Activated CD4-positive, alpha-beta T cell treated with anti-CD3 and anti-CD28 coated beads, Interleukin-2, amount 10 ng/mL, durations not matched to agents 7 days and 5 days (primary cell): ENCODE measurements at places on chromosomes 1 and 21. TPM values are rescaled to one million over a fixed set of nuclear protein-coding genes. Genes with fewer than 3 reads are reported as not detected.
A peak's percentile ranks its signal among the peaks of the same experiment; 100 is the strongest.

The CHIA gene
- total RNA-seq: not detected

The FAM229A gene
- 8.5 TPM for total RNA-seq

The FMO2 gene
- not detected for total RNA-seq

The LYPLAL1 gene
- total RNA-seq: 16.0 TPM

The DCST1 gene
- not detected for total RNA-seq

The LIPI gene
- not detected for total RNA-seq

The CD53 gene
- total RNA-seq: 530 TPM

The DPYD gene
- total RNA-seq: 62.9 TPM

- H3K36me3 ChIP-seq: no peaks in the 10 kb centered on the region
- no peaks in the 10 kb centered on the region for H3K27me3 ChIP-seq
- no peak for DNase-seq
- no peak overlapping the region for H3K27ac ChIP-seq
- H3K4me1 ChIP-seq: no peaks in the 10 kb centered on the region
- H3K4me3 ChIP-seq: no peak overlapping the region
These were observed 84.3 kb downstream of the PGM1 start for GRCh38 chr1:63677497-63677896.

- H3K27ac ChIP-seq: peak overlapping the region; percentile 88
- no peaks in the 10 kb centered on the region for H3K27me3 ChIP-seq
- H3K36me3 ChIP-seq: peaks cover 49% of the 10 kb centered on the region
- peaks cover 36% of the 10 kb centered on the region for H3K4me1 ChIP-seq
- peak overlapping the region; percentile 95 for H3K4me3 ChIP-seq
These were observed 2.2 kb downstream of the ZNF436 start for GRCh38 chr1:23367451-23367790.

GRCh38 chr1:43839056-43839455 is 94.5 kb upstream of the ARTN start:
- no peaks in the 10 kb centered on the region for H3K27me3 ChIP-seq
- DNase-seq: no peak
- H3K4me3 ChIP-seq: no peak overlapping the region
- H3K27ac ChIP-seq: no peak overlapping the region

- peaks cover 38% of the 10 kb centered on the region for H3K4me1 ChIP-seq
- no peak for DNase-seq
- no peak overlapping the region for H3K4me3 ChIP-seq
These were observed 8.3 kb downstream of the RHOC start for GRCh38 chr1:112698366-112699310.

- no peaks in the 10 kb centered on the region for H3K27me3 ChIP-seq
- H3K4me1 ChIP-seq: no peaks in the 10 kb centered on the region
- H3K4me3 ChIP-seq: no peak overlapping the region
- no peak overlapping the region for H3K27ac ChIP-seq
- DNase-seq: no peak
- no peaks in the 10 kb centered on the region for H3K36me3 ChIP-seq
These were observed 824.3 kb upstream of the PRMT6 start for GRCh38 chr1:106232128-106232527.

GRCh38 chr1:37716321-37716720 is 24.0 kb downstream of the CDCA8 start:
- H3K27ac ChIP-seq: no peak overlapping the region
- no peaks in the 10 kb centered on the region for H3K27me3 ChIP-seq
- H3K4me1 ChIP-seq: no peaks in the 10 kb centered on the region
- H3K36me3 ChIP-seq: peaks cover 3% of the 10 kb centered on the region
- no peak for DNase-seq
- no peak overlapping the region for H3K4me3 ChIP-seq

DNA sequence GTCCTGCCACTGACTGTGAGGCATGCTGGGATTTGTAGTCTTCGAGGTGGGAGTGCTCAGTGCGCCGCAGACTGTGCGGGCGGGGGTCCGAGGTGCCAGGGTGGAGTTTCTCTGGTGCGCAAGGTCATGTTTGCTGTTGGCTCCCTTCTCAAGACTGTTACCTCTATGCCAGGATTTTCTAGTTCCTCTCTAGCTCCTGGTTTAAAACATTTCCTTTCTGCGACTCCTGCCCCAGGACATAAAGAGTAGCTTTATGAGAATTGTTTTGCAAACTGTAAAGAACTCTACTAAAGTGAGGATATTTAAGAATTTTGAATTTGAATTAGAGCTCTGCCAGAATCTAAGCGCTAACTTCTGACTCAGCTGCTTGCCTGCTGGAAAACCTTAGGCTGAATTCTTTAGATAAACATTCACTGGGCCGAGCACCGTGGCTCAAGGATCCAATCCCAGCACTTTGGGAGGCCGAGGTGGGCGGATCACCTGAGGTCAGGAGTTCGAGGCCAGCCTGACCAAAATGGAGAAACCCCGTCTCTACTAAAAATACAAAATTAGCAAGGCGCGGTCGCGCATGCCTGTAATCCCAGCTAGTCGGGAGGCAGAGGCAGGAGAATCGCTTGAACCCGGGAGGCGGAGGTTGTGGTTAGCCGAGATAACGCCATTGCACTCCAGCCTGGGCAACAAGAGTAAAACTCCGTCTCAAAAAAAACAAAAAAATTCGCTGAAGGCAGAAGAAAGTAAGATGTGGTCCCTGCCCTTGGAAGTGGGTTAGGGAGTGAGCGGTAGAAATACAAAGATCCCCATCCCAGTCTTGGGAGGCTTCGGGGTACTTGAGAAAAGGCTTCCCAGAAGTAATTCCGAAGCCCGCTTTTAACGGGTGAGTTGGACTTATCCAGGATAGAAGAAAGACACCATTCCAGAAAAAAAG is 992 bp upstream of the USP48 start:
- H3K4me3 ChIP-seq: peak overlapping the region; percentile 94
- peaks cover 25% of the 10 kb centered on the region for H3K4me1 ChIP-seq
- peak overlapping the region; percentile 100 for H3K27ac ChIP-seq
- H3K27me3 ChIP-seq: peaks cover 10% of the 10 kb centered on the region
- H3K36me3 ChIP-seq: peaks cover 18% of the 10 kb centered on the region
- DNase-seq: no peak

- no peak overlapping the region for H3K27ac ChIP-seq
- DNase-seq: no peak
- no peaks in the 10 kb centered on the region for H3K36me3 ChIP-seq
- peaks cover 10% of the 10 kb centered on the region for H3K4me1 ChIP-seq
- peaks cover 20% of the 10 kb centered on the region for H3K27me3 ChIP-seq
- H3K4me3 ChIP-seq: no peak overlapping the region
These were observed 17.6 kb upstream of the ARF1 start for GRCh38 chr1:228064741-228065542.

DNA sequence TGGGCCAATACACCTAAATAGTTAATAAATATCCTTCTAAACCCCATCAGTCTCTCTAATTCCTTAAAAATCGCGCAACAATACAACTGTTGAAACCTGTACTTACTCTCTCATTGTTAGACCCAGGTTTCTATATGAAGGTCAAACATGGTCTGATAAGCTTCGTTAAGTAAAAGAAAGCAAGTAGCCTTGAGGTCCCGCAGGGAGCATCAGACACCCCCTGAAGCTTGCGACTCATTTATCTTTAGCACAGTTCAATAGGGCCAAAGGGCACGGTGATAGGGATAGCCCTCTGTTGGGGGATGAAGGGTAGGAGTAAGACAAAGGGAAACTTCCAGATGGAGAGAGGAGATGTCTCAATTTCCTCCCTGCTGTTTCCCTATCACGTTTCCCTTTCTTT is 27.3 kb upstream of the THEM4 start:
- DNase-seq: no peak
- H3K4me3 ChIP-seq: no peak overlapping the region
- H3K4me1 ChIP-seq: peaks cover 8% of the 10 kb centered on the region
- H3K36me3 ChIP-seq: no peaks in the 10 kb centered on the region
- H3K27me3 ChIP-seq: peaks cover 4% of the 10 kb centered on the region

- no peak for DNase-seq
- H3K4me3 ChIP-seq: no peak overlapping the region
- no peaks in the 10 kb centered on the region for H3K4me1 ChIP-seq
- H3K36me3 ChIP-seq: no peaks in the 10 kb centered on the region
- H3K27ac ChIP-seq: no peak overlapping the region
These were observed 97.3 kb upstream of the PAXBP1 start for GRCh38 chr21:32868631-32869454.

DNA sequence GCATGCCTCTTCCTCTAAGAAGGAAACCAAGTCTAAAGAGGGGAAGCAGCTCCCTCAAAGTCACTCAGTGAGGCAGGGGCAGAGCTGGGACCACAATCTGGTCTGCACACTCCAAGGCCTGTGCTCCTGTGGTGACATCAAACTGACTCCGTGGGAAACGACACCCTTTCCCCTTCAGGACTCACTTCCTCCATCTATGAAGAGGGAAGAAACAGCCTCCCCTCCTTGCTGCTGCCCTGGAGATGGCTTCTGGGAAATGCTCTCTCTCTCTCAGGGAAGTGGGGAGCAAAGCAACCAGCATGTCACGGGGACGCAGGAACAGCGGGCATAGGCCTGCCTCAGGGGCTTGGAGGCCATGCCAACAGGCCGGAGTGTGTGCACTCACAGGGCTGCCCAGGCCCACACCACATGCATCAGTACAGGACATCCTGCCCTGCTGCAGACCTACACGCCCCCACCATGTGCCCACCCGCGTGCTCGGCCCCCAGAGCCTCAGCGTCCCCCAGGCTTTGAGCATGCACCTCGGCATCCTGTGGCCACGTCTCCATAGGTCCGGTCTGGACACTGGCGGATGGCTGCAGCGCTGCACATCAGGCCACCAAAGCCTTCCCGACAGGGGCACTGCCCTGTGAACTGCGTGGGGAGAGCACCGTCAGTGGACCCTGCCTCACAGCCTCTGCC is 25.7 kb downstream of the LAMB3 start:
- DNase-seq: no peak
- no peak overlapping the region for H3K4me3 ChIP-seq
- no peaks in the 10 kb centered on the region for H3K36me3 ChIP-seq
- H3K4me1 ChIP-seq: no peaks in the 10 kb centered on the region
- H3K27ac ChIP-seq: no peak overlapping the region
- no peaks in the 10 kb centered on the region for H3K27me3 ChIP-seq

DNA sequence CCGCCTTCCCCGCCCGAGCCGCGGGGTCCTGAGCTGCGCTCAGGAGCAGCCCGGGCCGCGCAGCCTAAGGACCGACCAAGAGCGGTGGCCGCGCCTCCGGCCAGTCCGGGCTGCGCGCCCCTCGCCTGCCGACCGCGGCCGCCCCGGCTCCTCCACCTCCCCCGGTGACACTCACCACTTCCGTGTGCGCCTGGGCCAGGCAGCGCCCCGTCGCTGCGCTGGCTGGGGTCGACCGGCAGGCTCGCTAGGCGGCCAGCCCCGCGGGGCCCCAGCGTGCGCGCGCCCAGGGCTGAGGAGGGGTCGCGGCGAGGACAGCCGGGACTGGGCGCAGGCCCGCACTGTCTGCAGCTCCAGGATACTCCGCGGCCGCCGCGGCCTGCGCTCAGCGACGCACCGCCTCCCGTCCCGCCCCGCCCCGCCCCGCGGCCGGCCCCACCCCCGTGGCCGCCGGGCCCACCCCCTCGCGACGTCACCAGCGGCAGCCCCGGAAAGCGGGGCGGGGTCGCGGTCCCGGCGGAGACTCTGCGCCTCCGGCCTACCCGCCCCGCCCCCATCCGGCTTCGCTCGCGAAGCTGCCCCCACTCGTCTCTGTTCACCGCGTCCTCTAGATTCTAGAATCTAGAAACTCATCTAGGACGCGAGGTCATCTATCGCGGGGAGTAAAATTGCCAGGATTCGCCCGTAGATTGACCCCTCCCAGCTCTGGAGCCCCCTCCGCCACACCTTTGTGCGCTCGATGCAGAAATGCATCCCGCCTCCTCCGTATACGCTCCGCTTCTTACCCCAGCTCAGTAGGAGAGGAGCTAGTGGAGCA is at the start of gene JAK1:
TSS of gene JAK1 (minus strand) at position 392 of the 814 bp plus-strand sequence. CDS start 80,285 bp downstream, outside the sequence.
- peaks cover 24% of the 10 kb centered on the region for H3K36me3 ChIP-seq
- peak within 1 kb of the TSS; percentile 93 for H3K4me3 ChIP-seq
- peaks cover 57% of the 10 kb centered on the region for H3K4me1 ChIP-seq
- DNase-seq: peak; percentile 89
- H3K27ac ChIP-seq: peak within 1 kb of the TSS; percentile 93

DNA sequence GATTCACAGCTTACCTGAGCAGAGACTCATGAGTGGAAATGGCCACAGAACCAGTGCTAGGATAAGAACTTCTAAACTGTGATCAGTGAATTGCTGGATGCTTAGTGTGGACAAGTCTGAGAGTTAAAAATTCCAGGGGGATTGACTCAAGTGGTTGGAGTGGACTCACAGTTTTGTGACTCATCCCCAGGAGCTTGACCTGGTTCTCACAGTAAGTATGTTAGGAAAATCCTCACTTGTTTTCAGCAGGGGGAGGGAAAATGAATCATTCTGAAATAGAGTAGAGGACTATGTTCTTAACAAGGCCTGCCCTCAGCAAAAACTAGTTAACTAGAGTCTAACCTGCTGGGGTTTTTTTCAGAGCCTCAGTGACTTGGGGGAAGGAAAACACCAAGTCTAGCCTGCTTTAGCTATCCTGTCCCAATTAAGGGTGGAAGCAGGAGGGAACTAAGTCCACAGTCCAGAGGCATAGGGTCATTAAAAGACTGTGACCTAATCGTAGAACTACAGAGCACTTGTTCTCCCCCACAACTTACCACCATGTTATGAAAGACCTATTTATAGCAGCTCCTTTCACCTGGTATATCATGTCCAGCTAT is 6.1 kb upstream of the CDC73 start:
- no peak for DNase-seq
- H3K27ac ChIP-seq: no peak overlapping the region
- H3K4me3 ChIP-seq: no peak overlapping the region
- H3K27me3 ChIP-seq: peaks cover 8% of the 10 kb centered on the region

DNA sequence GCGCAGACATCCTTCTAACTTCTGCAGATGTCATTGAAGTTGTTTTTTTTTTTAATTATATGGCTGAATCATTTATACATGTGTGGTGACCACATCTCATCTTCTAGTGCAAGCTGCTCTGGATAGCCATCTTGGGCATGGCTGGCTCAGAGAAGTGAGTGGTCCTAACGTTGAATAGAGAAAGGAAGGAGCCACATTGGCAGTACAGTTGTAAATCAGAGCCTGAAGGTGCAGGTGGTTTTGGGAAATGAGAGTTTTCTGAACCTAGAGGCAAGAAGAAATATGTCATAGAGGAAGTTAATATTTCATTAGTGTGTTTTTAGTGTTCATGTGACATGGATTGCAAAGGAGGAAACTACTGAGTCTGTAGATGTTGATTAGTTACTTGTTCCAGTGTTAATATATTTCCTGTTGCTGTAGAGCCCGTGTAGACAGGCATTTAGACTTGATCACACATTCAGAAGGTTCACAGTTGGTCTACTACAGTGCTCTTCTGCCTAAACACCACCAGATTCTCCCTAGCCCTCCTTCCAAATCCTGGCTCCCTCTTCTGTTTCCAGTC is 163.7 kb downstream of the ROR1 start:
- H3K27me3 ChIP-seq: no peaks in the 10 kb centered on the region
- no peak overlapping the region for H3K4me3 ChIP-seq
- H3K4me1 ChIP-seq: no peaks in the 10 kb centered on the region
- DNase-seq: no peak
- H3K36me3 ChIP-seq: no peaks in the 10 kb centered on the region

DNA sequence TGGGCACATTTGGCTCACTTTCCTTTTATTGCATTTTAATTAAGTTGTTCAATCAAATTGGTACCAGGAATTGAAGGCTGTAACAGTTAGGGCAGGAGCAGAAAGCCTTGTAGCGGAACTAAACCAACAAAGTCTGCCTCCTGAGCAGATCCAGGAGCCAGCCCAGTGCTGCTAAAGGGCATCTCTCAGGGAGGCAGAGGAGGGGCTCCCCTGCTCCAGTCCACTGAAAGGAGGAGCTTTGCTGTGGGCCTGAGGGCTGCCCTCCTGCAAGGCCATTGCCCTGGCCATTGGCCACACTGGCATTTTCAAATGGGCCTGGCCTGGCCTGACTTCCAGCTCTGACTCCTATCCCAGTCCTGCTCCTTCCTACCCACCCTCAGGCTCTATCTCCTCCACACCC is 3.7 kb upstream of the TRABD2B start:
- H3K27ac ChIP-seq: no peak overlapping the region
- no peaks in the 10 kb centered on the region for H3K36me3 ChIP-seq
- no peak overlapping the region for H3K4me3 ChIP-seq
- no peak for DNase-seq
- peaks cover 28% of the 10 kb centered on the region for H3K27me3 ChIP-seq
